ENCODE measurements at places on chromosomes 1 and 21. TPM values are rescaled to one million over a fixed set of nuclear protein-coding genes. Genes with fewer than 3 reads are reported as not detected.

- no peak for DNase-seq
Measured at GRCh38 chr1:7225711-7226505, 440.7 kb downstream of the CAMTA1 start.

DNA sequence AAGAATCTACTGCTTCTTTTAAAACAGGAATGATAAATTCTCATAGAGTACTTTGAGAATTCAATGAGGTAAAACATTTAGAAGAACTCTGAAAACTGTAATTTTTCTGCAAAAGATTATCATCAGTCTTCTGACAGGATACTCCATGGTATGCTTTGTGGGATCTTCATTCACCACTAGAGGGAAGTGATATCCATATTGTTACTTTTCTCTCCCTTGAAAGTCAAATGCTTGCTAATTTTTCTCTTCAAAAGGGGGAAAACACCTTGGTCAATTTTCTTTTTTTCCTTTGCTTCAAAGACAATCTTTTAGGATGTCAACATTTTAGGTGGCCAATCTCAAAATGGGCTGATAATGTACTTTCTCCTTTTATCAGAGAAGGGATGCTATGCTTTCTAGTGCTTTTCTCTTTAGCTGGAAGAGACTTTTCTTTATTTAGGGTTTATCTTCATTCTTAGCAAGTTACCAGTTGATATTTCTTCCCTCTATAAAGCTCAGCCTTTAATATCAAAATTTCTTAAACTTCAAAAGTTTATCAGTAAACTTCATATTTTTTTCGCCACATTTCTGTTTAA is 95.5 kb downstream of the NEGR1 start:
- no peak for DNase-seq

DNA sequence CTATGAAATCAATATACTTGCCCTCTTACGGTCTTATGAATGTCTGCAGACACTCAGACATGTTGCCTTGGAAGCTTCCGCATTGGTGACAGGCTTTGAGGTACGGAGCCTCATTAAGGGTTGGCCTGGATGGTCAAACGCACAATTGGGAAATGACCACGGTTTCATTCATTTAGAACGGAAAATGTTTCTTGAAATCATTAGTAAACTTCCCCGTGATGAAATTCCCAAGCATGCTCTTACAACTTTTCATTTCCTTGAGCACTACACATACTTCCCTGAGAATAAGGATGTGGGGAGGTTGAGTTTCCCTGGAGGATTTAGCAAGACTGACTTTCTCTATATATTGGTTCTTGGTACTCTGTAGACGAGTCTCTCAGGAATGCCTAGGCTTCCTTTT is 146.3 kb downstream of the HLX start:
- no peak for DNase-seq

DNA sequence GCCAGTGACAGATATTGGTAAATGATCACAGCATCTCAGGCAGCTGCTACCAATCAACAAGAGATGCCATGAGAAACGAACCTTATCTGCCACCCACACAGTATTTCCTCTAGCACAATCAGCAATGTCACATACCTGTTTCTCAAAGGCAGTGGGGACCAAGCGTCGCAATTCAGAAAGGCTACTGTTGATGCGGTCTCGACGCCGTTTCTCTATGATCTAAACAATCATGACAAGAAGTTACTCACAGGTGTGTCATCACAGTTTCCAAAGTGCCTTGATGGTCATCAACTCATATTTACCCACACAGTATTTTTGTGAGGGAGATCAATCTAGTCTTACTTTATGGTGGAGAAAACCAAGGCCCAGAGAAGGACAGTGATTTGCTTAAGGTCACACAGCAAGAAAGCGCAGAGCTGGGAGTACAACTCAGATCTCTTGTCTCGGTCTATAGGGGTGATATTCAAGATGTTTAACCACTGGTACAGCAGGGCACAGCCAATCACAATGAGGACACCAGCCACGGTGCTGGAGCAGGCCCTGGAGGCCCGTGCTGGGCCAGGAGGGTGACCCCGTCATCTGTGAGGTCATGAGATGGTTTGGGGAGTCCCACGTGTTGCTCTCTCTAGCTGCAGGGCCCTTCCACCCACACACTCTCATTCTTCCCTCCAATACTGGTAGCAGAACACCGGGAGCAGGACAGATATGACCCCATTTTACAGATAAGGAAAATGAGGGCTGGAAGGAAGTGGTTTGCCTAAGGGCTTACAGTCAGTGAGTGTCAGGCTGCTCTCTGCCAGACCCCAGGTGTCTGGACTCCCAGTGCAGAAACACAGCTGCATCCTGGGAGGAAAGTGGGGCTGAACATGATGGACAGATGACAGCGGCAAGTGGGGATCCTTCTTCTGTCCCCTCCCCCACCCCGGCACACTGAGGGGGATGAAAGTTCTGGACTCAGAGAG is 7.8 kb downstream of the HEYL start:
- DNase-seq: no peak

DNA sequence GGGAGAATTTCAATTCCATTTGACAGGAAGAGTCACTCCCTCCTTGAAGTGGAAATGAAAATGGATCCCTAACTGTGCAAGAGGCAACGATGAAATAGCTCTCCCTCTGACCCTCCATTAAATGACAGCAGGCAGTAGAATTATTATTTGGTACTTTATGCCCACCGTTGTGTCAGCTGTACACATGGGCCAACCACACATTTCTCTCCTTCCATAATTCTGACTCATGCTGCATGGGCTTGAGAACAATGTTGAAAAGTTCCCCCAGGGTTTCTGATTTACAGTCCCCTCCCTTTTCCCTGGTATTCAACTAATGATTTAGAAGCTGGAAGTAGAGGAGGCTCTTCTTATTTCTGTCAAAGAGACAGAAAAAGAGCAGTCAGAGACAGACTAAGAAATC is 103.5 kb downstream of the RGS7 start:
- DNase-seq: no peak

GRCh38 chr21:38857152-38857825 is 51.6 kb downstream of the ETS2 start:
- DNase-seq: no peak

- no peak for DNase-seq
Measured at GRCh38 chr21:41166884-41167283, 1.1 kb upstream of the BACE2 start.

DNA sequence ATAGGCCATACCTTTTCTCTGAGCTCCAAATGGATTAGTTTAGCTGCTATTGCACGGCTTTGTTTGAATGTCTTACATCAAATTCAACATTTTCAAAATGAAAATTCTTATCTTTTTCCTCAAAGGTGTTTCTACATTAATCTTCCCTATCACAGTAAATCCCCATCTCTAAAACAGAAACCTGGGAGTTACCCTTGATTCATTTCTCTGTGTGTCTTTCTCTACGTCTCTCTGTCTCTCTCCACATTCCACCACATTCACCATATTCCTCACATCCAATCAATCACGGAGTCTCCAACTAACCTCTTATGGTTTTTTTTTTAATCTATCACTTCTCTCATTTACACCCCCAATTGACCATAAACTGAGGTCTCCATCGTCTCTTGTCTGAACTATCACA is 24.1 kb downstream of the PTGER3 start:
- DNase-seq: no peak

DNA sequence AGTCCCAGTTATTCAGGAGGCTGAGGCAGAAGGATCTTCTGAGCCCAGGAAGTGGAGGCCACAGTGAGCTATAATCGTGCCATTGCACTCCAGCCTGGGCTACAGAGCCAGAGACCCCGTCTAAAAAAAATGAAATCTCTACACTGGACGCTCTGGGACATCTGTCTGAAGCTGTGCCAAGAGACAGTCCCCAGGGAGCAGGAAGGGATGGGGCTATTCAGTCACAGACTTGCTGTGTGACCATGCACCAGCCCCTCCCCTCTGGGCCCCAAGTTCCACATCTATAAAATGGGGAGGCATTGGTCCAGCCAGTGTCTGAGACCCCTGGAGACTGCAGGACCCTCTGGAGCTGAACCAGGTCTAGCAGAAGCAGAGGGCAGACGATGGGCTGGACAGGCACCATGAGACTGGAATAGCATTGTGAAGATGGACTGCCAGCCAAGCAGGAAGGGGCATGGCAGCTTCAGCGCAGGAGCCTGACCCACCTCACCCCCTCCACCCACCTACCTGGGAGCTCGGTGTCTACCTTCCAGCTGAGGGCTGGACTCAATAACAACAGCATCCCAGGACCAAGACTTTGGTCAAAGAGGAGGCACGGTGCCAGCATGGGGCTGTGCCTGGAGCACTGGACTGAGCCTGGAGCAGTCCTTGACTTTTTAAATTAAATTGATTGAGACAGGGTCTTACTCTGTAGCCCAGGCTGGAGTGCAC is 1.4 kb downstream of the TMEM54 start:
- DNase-seq: no peak

DNA sequence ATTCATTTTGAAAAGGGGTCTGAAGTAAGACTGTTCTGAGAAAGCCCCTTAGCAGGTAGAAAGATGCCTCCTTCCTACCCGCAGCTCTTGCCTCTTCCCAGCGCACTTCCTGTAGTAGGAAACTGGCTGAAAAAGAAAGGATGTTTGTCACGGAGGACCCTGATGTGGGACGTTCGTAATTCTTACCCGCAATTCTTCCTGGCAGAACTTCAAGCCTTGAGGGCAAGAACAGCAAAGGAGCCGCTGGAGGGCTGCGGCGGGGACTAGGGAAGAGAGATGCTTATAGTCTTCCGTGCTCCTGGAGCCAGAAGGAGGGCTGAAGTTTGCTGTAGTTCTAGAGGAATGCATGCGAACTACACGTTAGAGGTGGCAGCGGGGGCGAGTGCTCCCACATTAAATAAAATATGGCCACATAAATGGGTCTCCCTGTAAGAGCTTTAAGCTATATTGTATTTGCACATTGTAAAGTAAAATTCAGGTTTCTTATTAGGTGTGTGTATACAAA is 6.3 kb downstream of the C1orf53 start:
- DNase-seq: no peak

GRCh38 chr1:95145493-95145892 is 28.3 kb downstream of the TLCD4 start:
- DNase-seq: no peak

GRCh38 chr1:228236744-228237143 is 28.9 kb downstream of the OBSCN start:
- no peak for DNase-seq

NOS1AP gene
- total RNA-seq: not detected
